ENCODE measurements at places on chromosomes 12 and 14. TPM values are rescaled to one million over a fixed set of nuclear protein-coding genes. Genes with fewer than 3 reads are reported as not detected.

The GYS2 gene
- not detected for total RNA-seq

The KLRF1 gene
- 2.7 TPM for total RNA-seq

The TTC9 gene
- total RNA-seq = 6.7 TPM

The KRT81 gene
- not detected for total RNA-seq

The CLEC1A gene
- 15.0 TPM for total RNA-seq

Data from upper lobe of right lung (tissue), 1 donor.